ENCODE measurements at places on chromosomes 3 and 15.

GRCh38 chr15:63339006-63339766, 42.5 kb downstream of the CA12 start:
- no peak for DNase-seq

DNA sequence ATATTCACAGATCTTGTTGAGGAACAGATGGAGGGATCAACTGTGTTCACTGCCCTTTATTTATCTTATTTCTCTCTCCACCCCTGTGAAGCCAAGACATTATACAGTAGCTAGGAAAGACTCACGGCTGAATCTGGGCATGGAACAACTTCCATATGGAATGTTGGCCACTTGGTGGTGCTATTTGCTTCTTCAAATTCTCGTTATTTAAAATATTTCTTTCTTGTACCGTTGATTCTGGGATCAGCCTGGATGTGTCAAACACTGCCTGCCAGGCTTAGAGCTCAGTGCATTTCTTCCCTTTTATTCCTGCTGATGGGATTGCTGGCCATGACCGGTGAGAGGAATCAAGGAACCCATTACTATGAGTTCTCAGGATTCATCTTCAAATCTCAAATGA, 17.5 kb upstream of the GASK1A start:
- peak; percentile 41 for DNase-seq

GRCh38 chr3:158471639-158472294, 99.2 kb upstream of the MLF1 start:
- no peak for DNase-seq

DNA sequence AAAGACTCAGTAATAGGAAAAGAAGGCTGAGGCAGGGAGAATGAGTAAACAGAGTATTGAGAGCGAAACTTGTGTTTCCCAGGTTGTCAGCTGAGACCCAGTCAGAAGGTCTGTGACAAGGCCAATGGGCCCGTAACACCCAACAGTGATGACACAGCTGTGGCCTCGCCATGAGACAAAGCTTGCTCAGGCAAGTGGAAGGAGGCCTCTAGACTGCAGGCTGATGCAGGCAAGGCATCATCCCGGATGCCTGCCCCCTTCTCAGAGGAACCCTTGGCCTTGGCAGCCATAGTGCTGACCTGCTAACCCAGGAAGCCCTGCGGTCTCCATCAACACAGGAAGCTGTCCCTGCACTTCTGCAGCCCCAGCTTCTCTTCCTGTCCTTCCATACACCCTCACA, 15.4 kb downstream of the RAB6B start:
- no peak for DNase-seq

DNA sequence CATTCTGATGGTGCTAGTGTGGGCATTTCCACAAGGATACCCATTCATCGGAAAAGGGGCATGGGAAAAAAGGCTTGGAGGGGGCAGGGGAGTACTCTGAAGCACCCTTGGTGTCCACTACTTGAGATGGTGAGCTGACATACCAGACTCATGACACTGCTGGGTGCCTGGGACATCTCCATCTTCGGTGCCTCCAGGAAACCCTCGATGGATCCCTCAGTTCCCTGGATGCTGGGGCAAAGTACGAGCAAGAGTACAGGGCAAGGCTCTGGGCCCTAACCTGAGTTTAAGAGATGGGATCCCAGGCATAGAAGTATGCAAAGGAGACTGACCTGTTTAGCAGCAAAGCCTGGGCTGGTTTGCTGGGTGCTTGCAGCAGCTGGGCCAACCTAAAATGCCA, 5.2 kb upstream of the IP6K1 start:
- DNase-seq: no peak

DNA sequence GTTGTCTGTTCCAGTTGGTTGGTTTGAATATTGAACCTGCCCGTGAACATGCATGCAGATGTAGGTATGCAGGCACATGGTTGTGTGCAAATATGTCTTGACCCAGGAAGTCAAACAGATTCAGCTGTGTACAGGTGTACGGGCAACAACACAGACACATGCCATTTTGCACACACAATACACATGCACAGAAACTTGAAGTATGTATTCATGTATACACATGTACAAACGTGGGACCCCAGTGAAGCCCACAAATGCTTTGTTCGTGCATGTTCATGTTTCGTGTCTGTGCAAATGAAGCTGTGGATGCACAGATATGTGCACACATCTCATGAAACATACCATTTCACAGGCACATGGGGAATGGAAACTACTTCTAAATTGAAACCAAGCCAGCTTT, 30.7 kb downstream of the IDH3A start:
- DNase-seq: peak; percentile 2

GRCh38 chr3:55364421-55364820, 122.7 kb downstream of the WNT5A start:
- DNase-seq: no peak

DNA sequence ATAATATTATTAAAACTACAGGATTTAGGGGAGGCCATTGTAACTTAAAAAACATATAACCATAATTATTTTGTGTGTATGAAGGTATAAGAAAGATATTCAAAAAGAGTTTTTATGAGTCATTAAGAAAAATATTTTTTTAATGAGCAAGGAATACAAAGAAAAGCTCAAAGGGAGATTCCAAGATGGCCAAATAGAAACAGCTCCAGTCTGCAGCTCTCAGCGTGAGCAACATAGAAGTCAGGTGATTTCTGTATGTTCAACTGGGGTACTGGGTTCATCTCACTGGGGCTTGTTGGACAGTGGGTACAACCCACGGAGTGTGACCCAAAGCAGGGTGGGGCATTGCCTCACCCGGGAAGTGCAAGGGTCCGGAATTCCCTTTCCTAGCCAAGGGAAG, 336.1 kb downstream of the TBL1XR1 start:
- no peak for DNase-seq

DNA sequence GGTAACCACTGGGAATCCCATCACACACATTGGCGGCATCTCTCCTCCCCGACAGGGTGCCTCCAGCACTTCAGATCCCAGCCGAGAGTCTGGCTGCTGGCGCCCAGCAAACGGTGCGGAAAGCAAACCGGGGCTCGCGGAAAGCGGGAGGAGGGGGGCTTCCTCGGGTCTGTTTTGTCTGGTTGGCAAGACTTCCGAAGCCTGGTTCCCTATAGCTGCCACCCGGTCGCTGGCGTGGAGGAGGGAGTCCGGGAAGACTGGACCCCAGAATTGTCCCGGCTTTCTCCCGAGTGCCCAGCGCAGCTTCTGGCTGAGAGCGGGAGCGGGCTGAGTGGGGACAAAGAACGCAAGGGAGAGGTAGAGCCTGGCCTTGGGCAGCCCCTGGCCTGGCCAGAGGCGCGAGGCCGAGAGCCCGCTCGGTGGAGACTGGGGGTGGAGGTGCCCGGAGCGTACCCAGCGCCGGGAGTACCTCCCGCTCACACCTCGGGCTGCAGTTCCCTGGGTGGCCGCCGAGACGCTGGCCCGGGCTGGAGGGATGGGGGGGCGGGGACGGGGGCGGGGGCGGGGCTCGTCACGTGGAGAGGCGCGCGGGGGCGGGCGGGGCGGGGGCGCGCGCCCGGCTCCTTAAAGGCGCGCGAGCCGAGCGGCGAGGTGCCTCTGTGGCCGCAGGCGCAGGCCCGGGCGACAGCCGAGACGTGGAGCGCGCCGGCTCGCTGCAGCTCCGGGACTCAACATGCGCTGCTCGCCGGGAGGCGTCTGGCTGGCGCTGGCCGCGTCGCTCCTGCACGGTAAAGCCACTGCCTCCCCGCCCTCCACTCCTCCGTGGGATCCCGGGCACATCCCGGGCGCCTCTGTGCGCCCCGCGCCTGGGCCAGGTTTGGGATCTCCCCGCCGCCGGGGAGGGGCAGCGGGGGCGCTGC, at the start of gene CHRNA7:
TSS of gene CHRNA7 (plus strand) at position 654 of the 920 bp plus-strand sequence. CDS start at position 734, 80 bp downstream.
- DNase-seq: peak; percentile 86

- no peak for DNase-seq
Measured at GRCh38 chr15:33341953-33342352, 31.2 kb downstream of the RYR3 start.

- DNase-seq: no peak
Measured at GRCh38 chr15:82890338-82890994, 62.1 kb downstream of the HOMER2 start.

All from HAP-1 (cell line).